ENCODE measurements at places on chromosomes 6 and 20. TPM values are rescaled to one million over a fixed set of nuclear protein-coding genes. Genes with fewer than 3 reads are reported as not detected.

DNA sequence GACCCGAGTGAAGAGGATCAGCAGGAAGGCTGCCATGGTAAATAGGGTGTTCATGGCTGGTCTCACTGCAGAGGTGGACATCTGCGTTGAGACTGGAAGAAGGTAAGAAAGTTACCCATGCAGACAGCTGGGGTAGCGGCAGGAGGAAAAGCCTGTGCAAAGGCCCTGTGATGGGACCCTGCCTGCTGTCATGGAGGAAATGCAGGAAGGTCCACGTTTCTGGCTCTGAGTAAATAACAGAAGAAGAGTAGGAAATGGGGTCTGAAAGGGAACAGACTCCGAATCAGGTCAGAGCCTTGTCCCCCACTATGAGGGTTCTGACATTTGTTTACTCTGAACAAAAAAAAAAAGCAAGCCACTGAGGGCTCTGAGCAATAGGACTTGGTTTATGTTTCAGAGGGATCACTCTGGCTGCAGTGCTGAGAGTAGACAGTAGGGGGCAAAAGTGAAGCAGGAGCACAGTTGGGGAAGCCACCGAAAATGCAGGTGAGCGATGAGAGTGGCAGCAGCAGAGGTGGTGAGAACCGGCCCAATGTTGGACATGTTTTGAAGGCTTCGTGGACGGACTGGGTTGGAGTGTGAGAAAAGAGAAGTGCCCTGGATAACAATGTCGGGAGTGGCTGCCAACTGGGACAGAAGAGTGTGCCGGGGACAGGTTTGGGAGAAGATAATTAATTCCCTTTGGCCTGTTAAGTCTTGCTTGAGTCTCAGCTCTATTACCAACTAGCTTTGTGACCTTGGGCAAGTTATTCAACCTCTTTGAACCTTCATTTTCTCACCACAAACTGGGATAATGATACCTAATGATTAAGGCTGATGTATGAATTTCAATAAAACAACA is 57.9 kb upstream of the MAP7 start:
- DNase-seq, result peak; percentile 49

- no peak for DNase-seq
Measured at GRCh38 chr6:129552413-129552812, 157.6 kb downstream of the ARHGAP18 start.

GRCh38 chr6:112311950-112312547 is 35.1 kb upstream of the RFPL4B start:
- no peak for DNase-seq

- DNase-seq, result peak; percentile 29
Measured at GRCh38 chr6:137233911-137234863, 15.0 kb upstream of the IFNGR1 start.

GRCh38 chr6:71034563-71035345 is 77.9 kb upstream of the B3GAT2 start:
- no peak for DNase-seq

DNA sequence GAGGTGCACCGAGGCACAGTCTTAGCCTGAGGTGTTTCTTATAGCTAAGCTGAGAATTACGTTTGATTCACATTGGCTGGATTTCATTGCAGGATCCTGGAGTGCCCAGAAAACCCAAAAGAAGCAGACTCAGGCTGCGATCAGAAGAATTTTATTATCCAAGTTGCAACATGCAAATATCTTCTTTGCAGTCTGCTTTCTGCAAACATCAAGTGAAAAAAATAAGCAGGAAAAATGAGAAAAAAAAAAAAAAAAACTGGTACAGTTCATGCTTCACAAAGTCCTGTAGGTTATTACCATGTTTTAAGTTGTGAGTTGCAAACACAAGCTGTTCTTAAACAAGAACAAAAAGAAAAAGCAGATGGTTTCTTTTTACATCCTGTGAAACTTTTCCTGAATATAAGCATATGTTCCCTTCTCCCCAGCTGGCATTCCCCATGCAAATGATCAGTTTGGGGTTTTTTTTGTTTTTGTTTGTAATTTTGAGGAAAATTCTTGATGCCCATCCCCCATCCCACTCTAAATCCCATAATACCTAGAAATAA is 349.0 kb downstream of the CBLN4 start:
- no peak for DNase-seq

DNA sequence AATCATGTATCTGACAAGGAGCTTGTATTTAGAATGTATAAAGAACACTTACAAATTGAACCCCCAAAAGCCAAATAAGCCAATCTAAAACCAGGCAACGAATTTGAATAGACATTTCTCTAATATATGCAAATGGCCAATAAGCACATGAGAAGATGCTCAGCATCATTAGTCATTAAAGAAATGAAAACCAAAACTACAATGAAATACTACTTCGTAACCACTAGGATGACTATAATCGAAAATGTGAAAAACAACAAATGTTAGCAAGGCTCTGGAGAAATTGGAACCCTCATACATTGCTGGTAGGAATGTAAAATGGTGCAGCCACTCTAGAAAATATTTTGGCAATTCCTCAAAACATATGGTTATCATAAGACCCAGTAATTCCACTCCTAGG is 105.8 kb upstream of the TOP1 start:
- DNase-seq, result no peak

DNA sequence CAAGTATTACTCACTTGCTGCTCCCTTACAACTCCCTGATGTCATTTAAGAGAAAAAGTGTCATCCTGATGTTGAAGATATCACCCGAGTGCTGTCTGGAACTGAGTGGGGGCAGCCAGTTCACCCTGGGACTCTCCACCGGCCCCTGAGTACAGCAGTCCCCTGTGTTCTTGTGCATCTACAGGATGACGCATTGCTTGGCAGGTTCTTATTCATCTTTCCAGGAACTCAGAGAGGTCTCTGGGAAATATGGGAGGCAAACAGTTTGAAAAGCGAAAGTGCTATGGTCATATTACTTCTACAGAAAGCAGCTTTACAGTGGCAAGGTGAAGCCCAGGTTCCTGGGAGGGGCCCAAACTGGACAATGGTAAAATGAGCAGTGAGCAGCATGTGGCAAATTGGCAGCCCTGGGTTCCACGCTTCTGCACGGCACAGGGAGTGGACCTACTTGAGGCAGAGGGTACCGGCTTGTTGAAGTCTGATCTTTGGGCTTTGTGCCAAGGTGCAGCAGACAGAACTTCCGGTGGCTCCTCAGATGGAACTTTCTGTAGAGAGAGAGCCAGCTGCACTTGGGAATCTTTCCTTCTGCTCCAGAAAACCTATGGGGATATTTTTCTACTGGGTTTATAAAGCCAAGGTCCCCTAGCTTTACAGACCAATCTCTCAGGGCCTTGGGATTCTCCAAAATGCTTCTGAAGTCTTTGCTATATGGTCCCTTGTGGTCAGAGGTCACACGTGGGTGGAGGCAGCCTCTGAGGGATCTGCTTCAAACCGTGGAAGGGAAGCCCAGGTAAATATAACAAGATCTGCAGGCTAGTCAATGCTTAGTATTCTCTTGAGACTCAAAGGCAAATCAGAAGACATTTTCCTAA is 128.3 kb downstream of the MAP3K7 start:
- no peak for DNase-seq

- DNase-seq, result peak; percentile 18
Measured at GRCh38 chr20:56628873-56629463, at the start of gene TFAP2C. TFAP2C (plus strand) TSS chr20:56629306; CDS start chr20:56629545, 239 bp downstream.

GRCh38 chr6:135796643-135797305 is 54.7 kb upstream of the PDE7B start:
- no peak for DNase-seq

NRN1 gene
- total RNA-seq, result 1.3 TPM

GRCh38 chr6:109788687-109789086 is 97.6 kb downstream of the FIG4 start:
- DNase-seq, result no peak

DNA sequence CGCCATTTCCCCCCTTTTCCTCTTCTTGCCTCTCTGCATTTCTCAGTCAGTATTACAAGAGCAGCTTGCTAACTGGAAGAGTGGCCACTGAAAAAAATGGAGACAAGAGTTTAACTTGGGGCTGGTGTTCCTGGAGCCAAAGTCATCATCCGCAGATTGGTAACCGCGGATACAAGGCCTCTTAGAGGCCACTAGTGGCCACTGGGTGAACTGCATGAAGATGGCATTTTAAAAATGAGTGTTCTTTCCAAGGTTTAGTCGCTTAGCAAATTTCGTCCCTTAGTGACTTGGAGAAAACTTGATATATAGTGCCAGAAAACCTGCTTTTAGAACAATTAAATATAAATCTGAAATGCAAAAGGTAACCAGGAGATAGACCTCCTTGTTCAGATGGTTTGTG is 4.8 kb downstream of the F13A1 start:
- DNase-seq, result peak; percentile 32

DNA sequence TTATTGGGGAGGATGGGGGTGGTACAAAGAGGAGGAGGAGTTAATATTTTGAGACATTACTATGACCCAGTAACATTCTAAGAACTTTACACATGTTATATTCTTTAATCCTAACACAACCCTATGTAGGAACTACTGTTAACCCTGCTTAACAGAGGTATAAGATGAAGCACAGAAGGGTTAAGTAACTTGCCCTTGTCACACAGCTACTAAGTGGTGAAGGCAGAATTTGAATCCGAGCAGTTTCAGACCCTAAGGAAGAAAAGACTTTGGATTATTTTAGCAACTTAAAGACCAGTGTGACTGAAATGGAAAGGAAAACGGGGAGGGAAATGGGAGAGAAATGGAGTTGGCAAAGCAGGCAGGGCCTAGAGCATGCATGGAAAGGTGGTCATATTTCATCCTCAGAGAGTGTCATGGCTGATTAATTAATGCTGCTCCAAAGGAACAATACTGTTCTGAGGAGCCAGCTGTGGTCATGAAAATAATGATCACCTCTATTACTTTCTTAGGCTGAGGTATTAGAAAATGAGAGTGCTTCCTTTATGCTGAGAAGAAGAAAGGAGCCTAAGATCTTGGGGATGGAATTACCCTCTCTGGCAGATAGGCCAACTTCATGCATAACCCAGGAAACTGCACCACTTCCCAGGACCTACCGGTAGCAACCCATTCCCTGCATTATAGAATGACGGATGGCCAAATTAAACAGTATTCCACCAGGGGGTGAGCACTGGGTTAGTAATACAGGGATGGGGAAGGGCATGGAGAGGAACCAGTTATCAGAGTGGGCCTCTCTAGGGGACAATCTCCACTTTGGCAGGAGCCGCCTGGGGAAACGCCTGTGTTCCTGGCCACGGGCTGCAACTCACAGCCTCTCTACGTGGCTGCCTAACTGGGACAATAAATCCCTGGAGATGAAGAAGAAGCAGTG is 50.1 kb upstream of the TNFAIP3 start:
- DNase-seq, result no peak

DNA sequence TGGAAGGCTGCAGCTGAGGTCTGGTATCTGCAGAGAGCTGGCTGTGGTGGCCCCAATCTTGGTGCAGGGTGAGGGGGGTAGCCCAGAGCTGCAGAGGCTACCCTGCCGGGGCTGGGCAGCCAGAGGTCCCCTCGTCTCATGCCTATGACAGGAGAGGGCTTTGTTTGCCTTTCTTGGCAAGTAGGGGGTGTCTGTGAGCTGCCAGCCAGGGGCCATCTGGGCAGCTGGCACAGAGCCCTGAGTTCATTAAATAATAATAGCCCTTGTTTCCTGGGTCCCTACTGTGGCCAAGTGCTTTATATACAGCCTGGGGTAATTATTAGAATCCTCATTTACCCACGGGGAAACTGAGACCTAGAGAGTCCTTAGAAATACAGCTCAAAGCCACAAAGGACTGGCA is 66.6 kb downstream of the EZR start:
- DNase-seq, result no peak

- no peak for DNase-seq
Measured at GRCh38 chr6:43386492-43386891, 17.0 kb upstream of the ZNF318 start.

- DNase-seq, result no peak
Measured at GRCh38 chr20:58557733-58558342, 42.6 kb upstream of the APCDD1L start.

Data from uterus (tissue), 4 donors.